ENCODE measurements at places on chromosomes 11 and 22.

DNA sequence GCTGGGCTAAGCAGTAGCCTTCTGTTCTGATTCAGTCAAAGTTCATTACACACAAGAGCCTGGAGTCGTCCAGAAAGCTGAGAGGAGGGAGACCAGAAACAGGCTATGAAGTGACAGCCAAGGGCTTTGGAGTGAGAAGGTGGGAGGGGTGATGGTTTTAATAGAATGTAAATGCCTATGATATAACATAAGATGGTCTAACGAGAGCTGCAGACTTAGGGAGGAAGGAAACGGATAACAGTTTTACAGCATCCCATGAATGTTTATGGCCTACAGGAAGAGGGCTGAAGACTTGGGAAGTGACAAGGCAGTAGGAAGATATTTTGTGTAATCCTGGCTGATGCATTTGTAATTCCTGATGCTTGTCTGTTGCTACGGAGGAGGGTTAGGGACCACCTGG, 62.0 kb downstream of the DHCR7 start:
- no peak for DNase-seq

DNA sequence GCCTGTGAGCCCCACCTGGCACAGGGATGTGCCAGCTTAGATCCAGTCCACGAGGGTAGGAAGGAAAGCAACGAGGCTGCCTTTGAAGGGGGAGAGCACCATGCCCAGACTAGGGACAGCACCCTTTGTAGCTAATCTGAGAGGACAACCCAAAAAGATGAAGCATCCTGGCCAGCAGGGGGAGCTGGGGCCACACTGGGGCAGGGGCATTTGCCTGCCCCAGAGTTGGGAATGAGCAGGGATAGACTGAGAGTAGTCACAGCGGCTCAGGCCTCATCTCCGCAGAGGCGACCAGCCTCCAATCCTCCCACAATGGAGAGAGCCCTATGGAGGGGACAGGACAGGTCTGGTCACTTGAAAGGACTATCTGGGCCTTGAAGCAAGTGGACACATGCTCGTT, 16.4 kb downstream of the LMO1 start:
- DNase-seq, result peak; percentile 40

GRCh38 chr11:70079691-70080090, 1.6 kb downstream of the ANO1 start:
- no peak for DNase-seq

DNA sequence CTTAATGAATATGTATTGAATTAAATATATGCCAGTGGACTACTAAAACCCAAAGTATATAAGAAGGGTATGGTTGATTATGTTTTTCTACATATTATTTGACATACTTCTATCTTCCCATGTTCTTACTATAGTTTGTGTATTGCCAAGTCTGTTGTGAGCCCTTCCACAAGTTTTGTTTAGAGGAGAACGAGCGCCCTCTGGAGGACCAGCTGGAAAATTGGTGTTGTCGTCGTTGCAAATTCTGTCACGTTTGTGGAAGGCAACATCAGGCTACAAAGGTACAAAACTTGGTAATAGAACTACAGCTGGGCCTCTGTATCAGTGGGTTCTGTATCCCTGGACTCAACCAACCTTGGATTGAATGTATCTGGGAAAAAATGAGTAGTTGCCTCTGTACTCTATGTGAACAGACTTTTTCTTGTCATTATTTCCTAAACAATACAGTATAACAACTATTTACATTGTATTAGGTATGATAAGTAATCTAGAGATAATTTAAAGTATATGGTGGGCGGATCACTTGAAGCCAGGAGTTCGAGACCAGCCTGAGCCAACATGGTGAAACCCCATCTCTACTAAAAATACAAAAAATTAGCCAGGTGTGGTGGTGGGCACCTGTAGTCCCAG, 38.7 kb upstream of the TTC36 start:
- peak; percentile 79 for DNase-seq

- DNase-seq, result no peak
Observed at GRCh38 chr22:27223317-27224177, 566.2 kb downstream of the MIAT start.

Data from stimulated activated naive CD8-positive, alpha-beta T cell treated with anti-CD3 and anti-CD28 coated beads, Interleukin-15, Interleukin-2, amounts not matched to agents 100 U/mL and 50 U/mL, for 24 hours (primary cell).